Activated naive CD8-positive, alpha-beta T cell treated with anti-CD3 and anti-CD28 coated beads, Interleukin-2, amount 10 ng/mL, durations not matched to agents 7 days and 5 days (primary cell): ENCODE measurements at places on chromosomes 4 and X. TPM values are rescaled to one million over a fixed set of nuclear protein-coding genes. Genes with fewer than 3 reads are reported as not detected.
A peak's percentile ranks its signal among the peaks of the same experiment; 100 is the strongest.

Gene DCAF8L2
- not detected for total RNA-seq

- H3K27ac ChIP-seq = no peak overlapping the region
- no peak overlapping the region for H3K4me3 ChIP-seq
- no peak for DNase-seq
- no peaks in the 10 kb centered on the region for H3K4me1 ChIP-seq
Observed at GRCh38 chr4:114281164-114281960, 301.9 kb upstream of the ARSJ start.

DNA sequence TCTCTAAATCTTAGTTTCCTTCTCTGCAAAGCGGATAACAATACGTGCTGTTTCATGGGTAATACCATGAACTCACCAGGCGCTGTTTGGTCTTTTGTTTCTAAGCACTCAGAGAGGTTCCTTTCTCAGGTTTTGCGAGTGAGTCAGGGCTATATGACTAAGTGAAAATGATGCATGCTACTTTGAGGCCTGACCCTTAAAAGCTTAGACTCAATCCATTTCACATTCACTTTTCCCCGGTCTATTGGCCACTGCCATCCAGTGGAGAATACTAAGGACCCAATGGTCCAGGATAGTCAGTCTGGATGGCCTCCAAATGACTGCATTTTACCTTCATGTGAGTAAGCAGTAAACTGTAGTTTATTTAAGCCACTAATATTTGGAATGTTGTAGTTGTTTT lies 400.8 kb upstream of the SLIT2 start:
- no peak overlapping the region for H3K27ac ChIP-seq
- H3K36me3 ChIP-seq = no peaks in the 10 kb centered on the region
- H3K4me3 ChIP-seq = no peak overlapping the region
- no peaks in the 10 kb centered on the region for H3K27me3 ChIP-seq
- DNase-seq = no peak

Gene TBX22
- total RNA-seq = not detected

GRCh38 chr4:153523941-153524386 lies 57.8 kb downstream of the TMEM131L start:
- peak overlapping the region; percentile 72 for H3K4me3 ChIP-seq
- peak overlapping the region; percentile 88 for H3K27ac ChIP-seq
- H3K4me1 ChIP-seq = peaks cover 86% of the 10 kb centered on the region
- no peaks in the 10 kb centered on the region for H3K27me3 ChIP-seq
- H3K36me3 ChIP-seq = peaks cover 26% of the 10 kb centered on the region

- no peaks in the 10 kb centered on the region for H3K4me1 ChIP-seq
- no peak overlapping the region for H3K27ac ChIP-seq
- H3K27me3 ChIP-seq = no peaks in the 10 kb centered on the region
- DNase-seq = no peak
Observed at GRCh38 chr4:111268769-111269414, 646.0 kb upstream of the PITX2 start.

- no peak overlapping the region for H3K4me3 ChIP-seq
- no peaks in the 10 kb centered on the region for H3K27me3 ChIP-seq
- H3K4me1 ChIP-seq = no peaks in the 10 kb centered on the region
Observed at GRCh38 chr4:177687117-177687516, 244.9 kb upstream of the AGA start.

GRCh38 chr4:47784222-47784621 lies 53.6 kb downstream of the CORIN start:
- no peak overlapping the region for H3K4me3 ChIP-seq
- H3K4me1 ChIP-seq = peaks cover 3% of the 10 kb centered on the region
- H3K27ac ChIP-seq = no peak overlapping the region
- peaks cover 40% of the 10 kb centered on the region for H3K27me3 ChIP-seq

DNA sequence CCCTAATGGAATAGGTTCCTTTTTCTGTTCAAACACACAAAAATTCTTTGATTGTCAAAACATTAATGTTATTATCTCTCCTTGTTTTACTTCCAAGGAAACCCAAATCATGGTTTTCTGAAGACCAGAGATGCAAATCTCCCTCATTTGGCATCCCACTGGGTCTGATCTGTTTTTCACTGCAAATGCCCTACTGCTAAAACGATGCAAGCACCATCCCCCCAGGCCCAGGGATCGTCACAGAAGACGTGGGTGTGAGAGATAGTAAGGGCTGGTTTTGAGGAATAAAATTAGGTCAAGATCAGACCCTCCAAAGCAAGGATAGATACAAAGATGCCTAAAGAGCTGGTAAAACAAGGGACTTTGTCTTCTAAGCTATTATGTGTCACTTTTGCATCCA lies 33.6 kb downstream of the GSPT2 start:
- H3K27me3 ChIP-seq = peaks cover 9% of the 10 kb centered on the region
- no peak overlapping the region for H3K4me3 ChIP-seq
- H3K4me1 ChIP-seq = no peaks in the 10 kb centered on the region
- H3K36me3 ChIP-seq = no peaks in the 10 kb centered on the region
- H3K27ac ChIP-seq = no peak overlapping the region

- no peaks in the 10 kb centered on the region for H3K36me3 ChIP-seq
- H3K27ac ChIP-seq = no peak overlapping the region
- no peaks in the 10 kb centered on the region for H3K27me3 ChIP-seq
- H3K4me3 ChIP-seq = no peak overlapping the region
- DNase-seq = no peak
Observed at GRCh38 chr4:185793116-185793485, 18.9 kb downstream of the SORBS2 start.

Gene CYSLTR1
- 4.2 TPM for total RNA-seq
